ENCODE measurements at places on chromosomes 3 and 15.

DNA sequence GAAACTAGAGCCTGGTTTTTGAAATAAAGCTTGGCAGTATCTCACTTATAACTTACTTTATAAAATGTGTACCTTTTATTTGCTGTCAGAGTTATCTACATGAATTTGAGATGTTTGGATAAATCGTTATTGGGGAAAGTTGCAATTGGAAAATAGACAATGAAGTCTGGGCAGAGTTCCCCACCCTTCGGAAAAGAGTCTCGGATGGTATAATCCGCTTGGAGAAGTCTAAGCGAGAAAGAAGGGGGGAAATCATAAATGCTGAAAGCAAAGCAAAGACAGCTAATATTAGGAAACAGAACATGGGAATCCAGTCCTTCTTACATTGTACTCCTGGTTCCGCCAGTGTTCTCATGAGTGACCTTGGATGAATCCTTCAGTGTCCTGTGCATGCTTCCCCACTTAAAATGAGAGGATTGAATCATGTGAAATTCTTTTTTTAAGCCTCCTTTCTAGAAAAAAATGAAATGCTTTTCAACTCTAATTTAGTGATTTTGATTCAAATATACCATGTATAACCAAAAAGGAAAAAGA lies 162.4 kb downstream of the ATG7 start:
- no peak overlapping the region for H3K4me3 ChIP-seq
- H3K27me3 ChIP-seq = no peaks in the 10 kb centered on the region
- H3K36me3 ChIP-seq = no peaks in the 10 kb centered on the region
- DNase-seq = no peak
- H3K4me1 ChIP-seq = no peaks in the 10 kb centered on the region

DNA sequence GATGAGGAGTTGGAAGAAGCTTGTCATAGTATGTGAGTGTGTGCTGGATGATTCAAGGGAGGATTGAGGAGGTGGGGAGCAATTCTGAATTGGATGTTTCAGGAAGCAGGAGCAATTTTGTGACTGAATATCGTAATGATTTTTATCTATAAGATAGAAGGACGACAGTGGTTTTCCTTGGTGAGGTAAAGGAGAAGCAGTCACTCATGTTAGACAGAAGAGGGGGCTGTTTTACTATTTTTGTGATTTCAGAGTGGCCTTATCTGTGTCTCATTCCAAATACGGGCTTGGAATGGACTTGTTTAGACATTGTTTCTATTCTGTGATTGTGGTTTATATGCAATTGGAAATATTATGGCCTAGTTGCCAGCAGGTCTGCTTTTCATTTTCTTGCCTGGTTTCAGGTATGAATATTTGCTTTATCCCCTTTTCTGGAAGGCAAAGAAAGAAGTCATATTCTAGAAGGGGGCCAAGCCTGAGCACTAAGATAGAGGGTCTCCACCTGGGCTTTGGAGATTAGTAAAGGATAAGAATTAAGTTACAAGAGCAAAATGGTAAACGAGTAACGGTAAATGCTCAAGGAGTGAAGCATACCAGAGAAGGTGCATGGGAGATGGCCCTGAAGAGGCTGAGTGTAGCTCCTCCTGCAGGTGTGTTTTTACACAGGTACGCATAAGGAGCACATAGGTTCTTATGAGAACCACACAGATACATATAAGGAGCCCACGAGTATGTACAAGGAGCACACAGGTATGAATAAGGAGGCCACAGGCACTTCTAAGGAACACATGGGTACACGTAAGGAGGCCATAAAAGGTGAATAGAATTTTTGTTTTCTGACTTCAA lies 124.6 kb upstream of the KCNAB1 start:
- H3K27ac ChIP-seq = no peak overlapping the region
- no peak for DNase-seq
- H3K4me1 ChIP-seq = no peaks in the 10 kb centered on the region

GRCh38 chr3:24756101-24756888 lies 261.6 kb upstream of the THRB start:
- H3K27ac ChIP-seq = no peak overlapping the region
- DNase-seq = no peak
- no peaks in the 10 kb centered on the region for H3K36me3 ChIP-seq

GRCh38 chr3:177826253-177826652 lies 629.0 kb upstream of the TBL1XR1 start:
- no peak for DNase-seq
- peaks cover 11% of the 10 kb centered on the region for H3K4me1 ChIP-seq
- no peak overlapping the region for H3K4me3 ChIP-seq
- H3K27me3 ChIP-seq = no peaks in the 10 kb centered on the region
- no peak overlapping the region for H3K27ac ChIP-seq
- no peaks in the 10 kb centered on the region for H3K36me3 ChIP-seq

DNA sequence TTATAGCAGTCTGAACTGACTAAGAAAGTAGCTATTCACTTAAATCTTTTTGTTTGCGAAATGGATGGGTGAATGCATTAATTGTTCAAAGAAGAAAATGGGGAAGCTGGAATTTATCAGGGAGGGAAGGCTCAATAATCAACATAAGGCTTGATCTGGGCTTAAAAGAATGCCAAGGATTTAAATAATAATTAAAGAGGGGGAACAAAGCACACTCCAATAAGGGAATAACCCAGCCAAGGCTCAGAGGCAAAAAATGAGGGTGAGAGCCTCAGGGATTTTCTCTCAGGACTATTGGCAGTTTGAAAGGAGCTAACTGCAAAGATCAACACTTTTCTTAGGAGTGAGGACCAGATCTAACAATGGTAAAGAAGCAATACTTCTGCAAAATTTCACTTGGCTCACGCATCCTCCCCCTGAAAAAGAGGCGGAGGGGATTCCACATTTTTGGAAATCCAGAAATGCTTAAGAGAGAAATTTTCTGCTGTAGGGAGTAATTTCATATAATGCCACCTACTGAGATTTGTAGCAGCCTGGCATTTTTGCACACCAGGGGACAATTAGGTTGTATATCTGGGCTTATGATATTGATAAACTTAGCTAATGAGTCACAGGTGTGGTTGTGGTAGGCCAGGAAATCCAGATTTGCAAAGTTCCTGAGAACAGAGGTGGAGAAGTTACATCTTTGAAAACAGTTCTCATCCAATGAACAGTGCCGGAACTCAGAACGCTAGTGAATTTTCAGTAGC lies 405.1 kb downstream of the TUSC7 start:
- DNase-seq = no peak
- H3K4me1 ChIP-seq = no peaks in the 10 kb centered on the region
- no peak overlapping the region for H3K4me3 ChIP-seq

GRCh38 chr15:90053685-90054466 lies 48.4 kb downstream of the IDH2 start:
- no peak overlapping the region for H3K4me3 ChIP-seq
- H3K27ac ChIP-seq = no peak overlapping the region
- DNase-seq = no peak
- H3K36me3 ChIP-seq = no peaks in the 10 kb centered on the region
- H3K27me3 ChIP-seq = no peaks in the 10 kb centered on the region

- H3K4me1 ChIP-seq = no peaks in the 10 kb centered on the region
- H3K36me3 ChIP-seq = no peaks in the 10 kb centered on the region
- DNase-seq = no peak
- no peak overlapping the region for H3K4me3 ChIP-seq
Observed at GRCh38 chr3:187689984-187690383, 12.4 kb downstream of the RTP2 start.

- no peaks in the 10 kb centered on the region for H3K36me3 ChIP-seq
- peak overlapping the region; percentile 99 for H3K4me3 ChIP-seq
- no peaks in the 10 kb centered on the region for H3K27me3 ChIP-seq
- H3K27ac ChIP-seq = peak overlapping the region; percentile 85
- DNase-seq = peak; percentile 43
Observed at GRCh38 chr3:160401291-160402095, 2.0 kb downstream of the SMC4 start.

DNA sequence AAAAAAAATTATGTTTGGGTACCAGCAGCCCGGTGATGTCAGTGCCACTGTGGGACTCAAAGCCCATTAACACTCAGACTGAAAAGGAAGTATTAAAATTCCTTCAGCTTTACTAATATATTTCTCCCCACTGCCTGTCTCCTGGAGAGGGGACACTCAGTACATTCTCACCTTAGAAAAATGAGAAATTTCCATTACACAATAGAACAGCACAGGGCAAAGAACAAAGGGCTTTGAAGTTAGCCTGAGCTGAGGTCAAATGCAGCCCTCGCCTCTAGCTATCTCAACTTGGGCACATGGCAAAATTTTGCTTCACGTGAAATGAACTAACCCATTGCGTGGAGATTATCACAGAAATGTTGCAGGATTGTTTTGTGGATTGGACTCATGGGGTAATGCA lies 80.8 kb downstream of the RARB start:
- no peaks in the 10 kb centered on the region for H3K36me3 ChIP-seq
- DNase-seq = no peak
- H3K27me3 ChIP-seq = no peaks in the 10 kb centered on the region
- H3K4me1 ChIP-seq = no peaks in the 10 kb centered on the region
- H3K27ac ChIP-seq = no peak overlapping the region
- no peak overlapping the region for H3K4me3 ChIP-seq

DNA sequence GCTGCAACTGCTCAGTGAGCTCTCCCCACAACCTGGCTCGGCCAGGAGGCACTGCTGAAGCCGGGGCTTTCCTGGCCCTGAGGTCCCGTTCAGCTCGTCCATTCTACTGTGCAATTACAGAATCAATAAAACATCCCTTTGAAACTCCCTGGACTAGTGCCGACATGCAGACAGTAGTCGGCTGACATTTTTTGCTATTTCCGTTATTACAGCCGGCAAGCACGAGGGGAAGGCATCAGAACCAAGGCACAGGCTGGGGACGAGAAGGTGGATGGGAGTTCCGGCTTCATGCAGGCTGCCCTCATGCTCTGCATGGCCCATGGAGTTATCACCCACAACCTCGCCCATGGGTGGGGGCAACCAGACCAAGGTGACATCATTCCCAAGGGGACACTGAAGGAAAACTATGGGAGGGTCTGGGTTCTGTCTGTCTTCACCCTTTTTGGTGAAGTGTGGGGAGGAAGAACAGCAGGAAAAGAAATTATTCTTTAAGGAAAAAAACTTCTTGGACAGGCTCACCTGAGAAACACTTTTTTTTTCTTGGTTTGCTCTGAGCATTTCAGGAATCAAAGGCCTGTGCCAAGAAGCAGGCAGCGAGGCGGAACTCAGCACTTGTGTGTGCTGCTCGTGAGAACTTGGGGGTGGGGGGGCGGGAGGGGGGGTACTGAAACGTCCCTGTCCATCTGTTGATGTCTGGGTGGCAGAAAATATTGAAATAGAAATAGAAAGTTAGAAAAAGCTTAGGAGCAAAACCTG lies 154.5 kb downstream of the FOXP1 start:
- no peak overlapping the region for H3K4me3 ChIP-seq
- no peaks in the 10 kb centered on the region for H3K36me3 ChIP-seq
- H3K27ac ChIP-seq = peak overlapping the region; percentile 54
- peaks cover 7% of the 10 kb centered on the region for H3K4me1 ChIP-seq
- H3K27me3 ChIP-seq = no peaks in the 10 kb centered on the region
- DNase-seq = no peak

DNA sequence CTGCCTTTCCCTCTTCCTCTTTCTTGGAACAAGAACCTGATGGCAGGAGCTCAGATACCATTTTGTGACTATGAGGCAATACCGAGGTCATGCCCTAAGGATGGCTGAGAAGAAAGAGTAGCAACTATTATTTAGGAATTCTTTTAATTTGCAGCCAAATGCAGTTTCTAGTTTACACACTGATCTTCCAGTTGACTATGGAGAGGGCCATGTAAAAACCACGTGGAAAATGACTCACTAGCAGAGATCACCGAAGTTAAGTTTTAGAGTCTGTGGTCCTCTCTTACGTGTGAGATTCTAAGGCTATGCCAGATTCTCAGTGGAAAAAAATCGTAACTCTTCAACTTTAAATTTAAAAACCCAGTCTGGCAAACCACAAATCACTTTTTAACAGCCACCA lies 7.8 kb downstream of the BNC1 start:
- DNase-seq = no peak
- no peaks in the 10 kb centered on the region for H3K27me3 ChIP-seq
- no peak overlapping the region for H3K4me3 ChIP-seq

GRCh38 chr3:45084820-45085816 lies 59.0 kb downstream of the CLEC3B start:
- H3K36me3 ChIP-seq = no peaks in the 10 kb centered on the region
- no peaks in the 10 kb centered on the region for H3K4me1 ChIP-seq
- no peak overlapping the region for H3K27ac ChIP-seq
- DNase-seq = no peak
- H3K27me3 ChIP-seq = no peaks in the 10 kb centered on the region

DNA sequence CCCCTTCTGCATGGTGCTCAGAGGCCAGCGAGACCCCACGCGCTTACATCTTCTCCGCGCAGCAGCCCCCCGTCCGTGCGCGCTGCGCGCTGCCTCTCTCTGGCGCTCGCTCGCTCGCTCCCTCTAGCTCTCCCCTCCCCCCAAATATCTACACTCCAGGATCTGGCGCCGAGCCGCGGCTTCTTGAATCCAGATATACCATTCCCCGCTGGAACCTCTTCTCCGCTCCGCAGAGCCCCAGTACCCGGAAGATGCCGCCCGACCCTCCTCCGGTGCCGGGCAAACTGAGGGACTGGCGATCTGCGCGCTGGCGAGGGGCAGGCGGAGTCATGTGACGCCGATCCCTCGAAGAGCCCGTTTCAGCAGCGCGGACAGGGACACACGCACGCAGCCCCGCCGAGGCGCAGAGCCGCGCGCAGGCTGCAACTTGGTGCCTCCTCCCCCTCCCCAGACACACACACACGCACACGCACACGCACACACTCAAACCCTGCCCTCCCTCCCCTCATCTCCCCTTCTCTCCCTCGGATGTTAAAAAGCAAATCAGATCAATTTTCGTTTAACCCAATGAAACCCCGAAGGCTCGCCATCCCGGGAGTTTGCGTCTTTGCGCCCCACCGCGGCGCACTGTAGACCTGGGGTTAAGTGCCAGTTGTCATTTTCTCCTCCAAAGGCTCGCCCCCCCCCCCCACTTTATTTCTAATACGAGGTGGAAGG lies at the start of gene RASGRF1:
TSS of gene RASGRF1 (minus strand) at position 294 of the 717 bp plus-strand sequence. CDS start at position 12, 282 bp downstream.
- H3K4me1 ChIP-seq = peaks cover 16% of the 10 kb centered on the region
- H3K36me3 ChIP-seq = no peaks in the 10 kb centered on the region
- peaks cover 21% of the 10 kb centered on the region for H3K27me3 ChIP-seq
- DNase-seq = no peak

DNA sequence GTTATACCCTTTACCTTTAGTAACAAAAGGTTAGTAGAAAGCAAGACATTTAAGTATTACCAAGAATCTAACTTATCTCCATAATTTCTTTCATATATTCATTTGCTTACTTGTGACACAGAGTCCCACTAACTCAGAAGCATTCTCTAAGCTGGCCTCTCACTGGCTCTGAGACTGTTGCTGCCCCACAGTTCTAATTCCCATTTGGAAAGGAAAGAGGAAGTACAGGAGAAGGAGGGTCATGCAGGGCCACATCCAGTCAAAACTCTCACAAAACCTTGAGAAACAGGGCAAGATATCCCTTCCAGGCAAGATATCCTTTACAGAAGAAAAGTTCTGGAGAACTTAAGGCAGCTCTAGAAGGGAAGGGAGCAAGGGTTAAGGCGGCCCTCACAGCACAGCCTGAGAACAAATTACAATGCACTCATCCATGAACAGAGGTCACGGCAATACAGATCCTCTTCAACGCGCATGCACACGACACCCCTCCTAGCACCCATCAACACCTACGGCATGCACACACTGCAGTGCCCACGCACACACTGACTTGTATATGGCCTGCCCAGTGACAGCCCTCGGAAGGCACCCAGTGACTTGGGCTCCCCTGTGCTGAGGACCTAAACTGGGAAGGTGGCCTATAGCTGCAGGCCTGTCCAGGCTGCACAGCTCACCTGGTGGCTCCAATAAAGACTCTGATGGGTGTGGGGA lies 13.0 kb upstream of the MYO5C start:
- no peaks in the 10 kb centered on the region for H3K36me3 ChIP-seq
- H3K27me3 ChIP-seq = no peaks in the 10 kb centered on the region
- H3K4me1 ChIP-seq = no peaks in the 10 kb centered on the region
- no peak overlapping the region for H3K27ac ChIP-seq
- no peak for DNase-seq
- H3K4me3 ChIP-seq = no peak overlapping the region
